Stimulated activated CD8-positive, alpha-beta memory T cell treated with anti-CD3 and anti-CD28 coated beads, Interleukin-2, amount 100 ng/mL, for 1 hour (primary cell): ENCODE measurements at places on chromosomes 5 and 9.

GRCh38 chr9:100425758-100426157 is 1.2 kb upstream of the MSANTD3 start:
- no peak for DNase-seq

DNA sequence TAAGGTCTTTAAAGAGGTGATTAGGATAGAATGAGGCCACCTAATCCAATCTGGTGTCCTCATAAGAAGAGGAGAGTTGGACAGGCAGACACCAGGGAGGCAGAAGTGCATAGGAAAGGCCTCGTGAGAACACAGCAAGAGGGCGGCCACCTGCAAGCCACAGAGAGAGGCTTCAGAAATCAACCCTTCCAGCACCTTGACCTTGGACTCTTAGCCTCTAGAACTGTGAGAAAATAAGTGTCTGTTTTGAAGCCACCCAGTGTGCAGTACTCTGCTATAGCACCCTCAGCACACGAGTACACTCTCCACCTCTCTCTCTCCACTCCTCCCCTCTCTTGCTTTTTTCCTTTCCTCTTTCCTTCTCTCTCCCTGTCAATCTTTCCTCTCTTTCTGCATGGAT is 26.8 kb downstream of the NIPAL4 start:
- DNase-seq, result no peak

DNA sequence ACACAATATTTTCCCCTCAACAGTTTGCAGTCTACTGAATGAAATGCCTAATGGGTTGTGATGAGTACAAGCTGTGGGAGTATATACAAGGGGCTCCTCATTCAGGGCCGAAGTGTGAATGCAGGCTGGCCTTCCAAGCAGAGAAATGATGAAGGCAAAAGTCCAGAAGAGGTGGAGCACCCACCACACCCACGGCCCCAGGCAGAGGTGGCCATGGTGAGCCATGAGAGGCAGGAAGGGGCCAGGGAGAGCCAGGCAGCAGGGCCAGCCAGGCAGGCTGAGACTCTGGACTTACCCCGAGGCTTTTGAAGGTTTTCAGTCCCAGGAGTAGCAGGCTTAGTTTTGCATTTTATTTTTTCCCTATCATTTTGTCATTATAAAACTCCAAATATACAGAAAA is 218.1 kb downstream of the AUH start:
- DNase-seq, result no peak

DNA sequence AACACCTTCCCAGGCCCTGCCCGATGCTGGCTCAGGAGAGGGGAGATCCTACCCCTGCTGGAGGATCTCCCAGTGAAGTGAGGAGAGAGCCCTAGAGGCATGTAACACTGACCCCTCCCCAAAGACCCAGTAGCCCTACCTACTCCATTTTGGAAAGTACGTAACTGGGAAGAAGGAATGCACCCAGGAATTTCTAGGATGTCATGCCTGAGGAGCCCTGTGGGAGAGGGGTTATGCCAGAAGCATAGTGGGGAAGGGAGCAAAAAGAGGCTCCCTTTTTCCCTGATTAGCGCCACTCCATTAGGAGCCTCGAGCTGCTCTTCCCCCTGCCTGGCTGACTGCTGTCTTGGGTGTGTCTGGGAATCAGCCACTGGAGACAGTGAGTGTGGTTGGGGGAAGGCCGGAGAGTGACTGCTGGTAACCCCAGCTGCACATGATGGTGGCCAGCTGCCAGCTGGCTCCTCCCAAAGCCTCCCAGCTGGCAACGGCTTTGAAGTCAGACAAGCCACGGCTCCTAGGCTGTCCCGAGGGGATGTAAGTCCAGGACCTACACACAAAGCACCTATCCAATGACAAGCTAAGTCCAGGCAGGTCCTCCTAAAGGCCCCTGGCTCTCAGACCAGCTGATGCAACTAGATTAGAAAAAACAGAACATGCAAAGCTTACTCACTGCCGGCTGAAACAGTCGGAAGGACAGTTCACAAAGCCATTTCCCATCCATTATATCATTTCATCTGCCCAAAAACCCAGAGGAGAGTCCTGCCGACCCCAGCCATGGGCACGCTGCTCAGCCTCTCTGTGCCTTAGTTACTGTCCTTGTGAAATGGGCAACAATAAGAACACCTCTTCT is 136.5 kb upstream of the ABCA1 start:
- DNase-seq, result no peak

DNA sequence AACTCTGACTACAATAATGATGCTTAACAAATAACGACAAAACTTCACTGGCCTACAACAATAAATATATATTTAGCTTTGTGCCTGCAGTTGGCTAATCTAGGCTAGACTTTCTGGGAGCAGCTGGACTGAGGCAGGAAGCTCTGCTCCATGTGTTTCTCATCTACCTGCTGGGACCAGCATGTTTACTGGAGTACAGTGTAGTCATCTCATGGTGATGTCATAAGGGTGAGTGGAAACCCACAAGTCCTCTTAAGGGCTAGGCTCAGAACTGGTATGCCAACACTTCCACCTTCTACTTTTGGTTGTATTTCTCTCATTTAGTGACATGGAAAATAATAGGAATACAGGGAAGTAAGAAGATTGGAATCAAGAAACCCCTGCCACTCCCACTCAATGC is 85.7 kb upstream of the NIPBL start:
- no peak for DNase-seq

GRCh38 chr5:135127439-135128240 is 93.6 kb upstream of the PITX1 start:
- DNase-seq, result no peak

DNA sequence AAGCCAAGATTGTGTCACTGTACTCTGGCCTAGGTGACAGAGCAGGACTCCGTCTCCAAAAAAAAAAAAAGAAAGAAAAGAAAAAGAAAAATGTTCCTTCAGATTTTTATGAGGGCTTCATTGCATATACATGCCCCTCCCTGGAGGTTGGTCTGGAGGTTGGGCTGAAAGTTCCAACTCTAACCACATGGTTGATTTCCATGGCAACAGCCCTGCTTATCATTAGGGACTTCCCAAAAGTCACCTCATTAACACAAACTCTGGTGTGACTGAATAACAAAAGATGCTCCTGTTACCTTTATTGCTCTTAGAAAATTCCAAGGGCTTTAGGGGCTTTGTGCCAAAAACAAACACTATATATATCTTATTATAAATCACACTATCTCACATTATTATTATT is 113.8 kb downstream of the TMC1 start:
- DNase-seq, result no peak

DNA sequence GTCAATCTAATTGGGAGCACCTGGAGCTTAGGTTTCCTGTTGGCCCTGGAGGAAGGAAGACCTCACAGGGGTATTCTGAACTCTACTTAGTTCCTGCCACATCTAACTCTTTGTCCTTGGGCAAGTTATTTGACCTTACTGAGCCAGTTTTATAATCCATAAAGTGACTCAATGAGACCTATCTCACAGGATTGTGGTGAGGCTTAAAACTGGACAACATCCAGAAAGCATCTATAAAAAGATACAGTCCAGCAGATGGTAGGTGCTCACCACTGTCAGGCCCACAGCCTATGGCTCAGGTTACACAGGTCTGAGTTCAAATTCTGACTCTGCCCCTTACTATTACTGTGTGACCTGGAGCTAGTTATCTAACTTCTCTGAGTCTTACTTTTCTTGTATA is 23.3 kb downstream of the KCNV2 start:
- DNase-seq, result no peak

DNA sequence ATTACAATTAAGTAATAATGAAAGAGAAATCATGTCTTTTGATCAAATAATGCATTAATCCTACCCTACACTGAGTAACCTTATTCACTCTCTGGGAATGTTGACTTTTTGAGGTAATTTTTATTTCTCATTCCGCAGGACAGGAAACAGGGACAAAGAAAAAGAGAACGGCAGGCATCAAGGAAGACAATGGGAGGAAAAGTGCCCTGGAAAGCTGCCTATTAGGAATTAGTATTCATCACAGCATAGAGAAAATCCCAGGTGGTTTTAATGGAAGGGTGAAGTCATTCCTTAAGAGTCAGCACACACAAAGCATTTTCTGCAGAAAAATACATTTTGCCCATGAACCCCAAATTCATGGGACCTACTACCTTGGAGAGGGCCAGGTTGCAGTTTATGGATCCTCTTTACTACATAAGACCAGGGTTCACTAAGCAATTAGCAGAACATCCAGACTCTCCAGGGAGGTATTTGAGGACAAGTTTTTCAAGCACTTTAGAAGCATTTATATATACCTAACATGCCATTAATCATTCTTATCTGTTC is 9.4 kb downstream of the FSTL4 start:
- DNase-seq, result no peak

GRCh38 chr5:179418972-179419371 is 73.7 kb upstream of the ADAMTS2 start:
- DNase-seq, result no peak

DNA sequence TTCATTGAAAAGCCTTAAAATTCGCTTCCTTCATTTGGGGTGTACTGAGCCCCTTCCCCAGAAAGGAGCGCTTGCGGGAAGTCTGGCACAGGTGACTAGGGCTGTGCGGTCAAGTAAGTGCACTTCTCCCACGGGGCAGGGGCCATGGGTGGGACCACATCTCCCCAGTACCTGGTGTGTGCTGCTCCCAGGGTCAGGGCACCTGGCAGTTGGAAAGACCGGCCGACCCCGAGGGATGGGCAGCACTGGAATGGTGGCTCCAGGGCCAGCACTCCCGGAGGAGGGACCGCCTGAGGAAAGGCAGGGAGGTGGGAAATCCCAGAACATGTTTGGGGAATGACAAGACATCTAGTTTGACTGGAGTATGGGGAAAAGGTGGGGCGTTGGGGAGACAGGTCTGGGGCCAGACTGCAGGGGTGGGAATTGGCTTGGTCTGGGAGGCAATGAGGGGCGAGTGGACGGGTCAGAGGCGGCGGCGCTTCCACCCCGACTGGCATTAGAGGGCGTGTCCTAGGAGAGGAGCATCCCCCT is 727 bp upstream of the GLIPR2 start:
- no peak for DNase-seq

- no peak for DNase-seq
Observed at GRCh38 chr5:159838551-159839222, 77.6 kb upstream of the ADRA1B start.

- no peak for DNase-seq
Observed at GRCh38 chr9:36894695-36895310, 139.3 kb downstream of the PAX5 start.

DNA sequence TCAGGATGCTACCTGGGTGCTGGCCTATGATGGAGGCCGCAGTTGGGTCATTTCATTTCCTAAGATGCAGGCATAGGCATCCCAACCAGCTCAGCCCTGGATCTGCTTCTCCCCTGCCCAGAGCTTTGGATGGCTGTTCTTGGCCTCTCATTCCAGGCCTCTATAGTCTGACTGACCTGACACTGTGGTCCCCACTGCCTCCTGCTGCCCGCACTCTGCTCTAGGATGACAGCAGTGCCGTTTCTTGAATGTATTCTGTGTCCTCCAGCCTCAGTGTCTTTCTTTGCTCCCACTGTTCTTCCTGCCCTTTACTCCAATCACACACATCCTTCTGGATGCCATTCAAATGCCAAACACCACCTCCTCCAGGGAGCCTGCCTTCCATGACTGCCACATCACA is 235.7 kb downstream of the HSPA4 start:
- no peak for DNase-seq

- no peak for DNase-seq
Observed at GRCh38 chr5:43514471-43514815, 505 bp downstream of the C5orf34 start.

- DNase-seq, result no peak
Observed at GRCh38 chr5:151450605-151451004, 3.2 kb downstream of the SLC36A1 start.

GRCh38 chr5:72815580-72816283 is 729 bp upstream of the TNPO1 start:
- peak; percentile 4 for DNase-seq

DNA sequence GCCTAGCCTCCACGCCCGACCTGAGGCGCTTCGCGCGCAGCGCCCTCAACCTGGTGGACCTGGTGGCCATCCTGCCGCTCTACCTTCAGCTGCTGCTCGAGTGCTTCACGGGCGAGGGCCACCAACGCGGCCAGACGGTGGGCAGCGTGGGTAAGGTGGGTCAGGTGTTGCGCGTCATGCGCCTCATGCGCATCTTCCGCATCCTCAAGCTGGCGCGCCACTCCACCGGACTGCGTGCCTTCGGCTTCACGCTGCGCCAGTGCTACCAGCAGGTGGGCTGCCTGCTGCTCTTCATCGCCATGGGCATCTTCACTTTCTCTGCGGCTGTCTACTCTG is 1.4 kb downstream of the KCNV2 start:
- no peak for DNase-seq

DNA sequence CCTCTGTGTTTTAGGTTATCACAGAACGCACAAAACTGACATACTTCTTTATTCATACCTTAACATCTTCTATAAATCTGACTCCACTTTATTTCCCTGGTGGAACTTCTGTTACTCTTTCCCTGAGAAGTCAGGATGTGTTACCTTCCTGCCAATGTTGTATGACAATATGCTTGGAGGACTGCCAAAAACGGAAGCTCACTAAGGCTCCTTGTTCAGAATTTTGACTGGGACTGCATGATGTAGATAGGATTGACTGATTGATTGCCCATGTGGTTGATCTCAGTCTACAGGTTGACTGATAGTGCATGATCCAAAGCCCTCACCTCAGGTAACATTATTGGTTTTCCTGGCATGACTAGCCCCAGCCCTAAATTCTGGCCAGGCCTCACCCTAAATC is 319.4 kb downstream of the TLR4 start:
- DNase-seq, result no peak

- DNase-seq, result no peak
Observed at GRCh38 chr5:35902046-35902672, 36.3 kb downstream of the CAPSL start.

DNA sequence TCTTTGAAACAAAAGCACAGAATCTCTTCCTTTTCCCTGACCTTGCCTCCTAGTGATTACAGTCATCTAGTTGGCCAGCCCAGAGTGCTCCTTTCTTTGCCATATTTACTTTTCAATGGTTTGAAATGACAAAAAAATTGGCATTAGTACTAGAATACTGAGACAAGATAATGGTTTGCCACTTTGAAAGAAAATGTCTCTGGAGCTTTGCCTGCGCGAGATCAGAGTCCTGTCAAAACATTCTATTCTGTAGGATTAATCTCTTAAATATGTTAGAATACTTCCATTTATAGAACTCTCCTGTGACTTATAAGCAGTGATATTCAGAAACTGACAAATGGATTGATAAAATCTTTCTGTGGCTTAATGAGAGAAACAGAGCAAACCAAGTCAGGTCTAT is 484.0 kb upstream of the IZUMO3 start:
- DNase-seq, result no peak

GRCh38 chr9:37031902-37032301 is 2.2 kb downstream of the PAX5 start:
- no peak for DNase-seq

- DNase-seq, result no peak
Observed at GRCh38 chr5:123438244-123438643, 15.0 kb upstream of the CEP120 start.

- no peak for DNase-seq
Observed at GRCh38 chr5:64680289-64680688, 10.0 kb upstream of the SHISAL2B start.

- DNase-seq, result no peak
Observed at GRCh38 chr5:115751176-115751575, 65.3 kb downstream of the CDO1 start.

DNA sequence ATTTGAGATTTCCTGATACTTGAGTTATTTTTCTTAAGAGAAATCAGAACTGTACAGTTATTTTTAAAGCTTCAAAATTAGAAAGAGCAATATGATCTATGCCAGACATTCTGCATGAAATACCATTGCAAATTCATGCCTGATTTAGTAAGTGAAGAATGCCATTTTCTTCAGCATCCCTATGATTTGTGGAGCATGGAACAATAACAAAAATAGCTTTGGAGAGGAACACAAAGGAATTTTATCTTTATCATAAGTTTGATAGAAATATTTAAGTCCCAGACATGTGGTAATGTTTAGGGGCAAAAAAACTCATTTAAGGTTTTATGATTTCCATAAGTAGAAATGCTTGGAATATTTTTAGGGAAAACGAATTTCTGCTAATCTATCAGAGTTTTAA is 1863.4 kb downstream of the EFNA5 start:
- no peak for DNase-seq
